ENCODE measurements at places on chromosomes 3 and 15. TPM values are rescaled to one million over a fixed set of nuclear protein-coding genes. Genes with fewer than 3 reads are reported as not detected.

GRCh38 chr3:125166599-125167136 lies 45.9 kb downstream of the SLC12A8 start:
- H3K4me1 ChIP-seq = peaks cover 2% of the 10 kb centered on the region
- no peak overlapping the region for H3K27ac ChIP-seq
- H3K27me3 ChIP-seq = no peaks in the 10 kb centered on the region
- no peak for DNase-seq

DNA sequence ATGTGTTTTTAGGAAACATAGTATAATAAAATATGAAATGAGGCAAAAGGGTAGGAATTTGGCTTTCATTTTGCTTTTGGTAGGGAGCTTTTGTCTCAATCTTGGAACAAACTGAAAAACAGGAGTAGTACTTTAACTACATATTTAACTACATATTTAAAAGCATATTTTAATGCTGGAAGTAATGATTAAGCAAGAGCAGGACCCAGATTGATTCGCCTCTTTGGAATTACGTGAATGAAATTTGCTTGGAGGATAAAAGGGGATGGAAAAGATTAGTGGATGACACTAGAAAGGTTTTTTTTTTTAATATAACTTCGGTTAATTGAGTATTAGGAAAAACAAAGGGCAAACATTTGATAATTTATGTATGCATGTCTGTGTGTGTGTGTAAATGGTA lies 11.2 kb upstream of the TMEM212 start:
- no peak overlapping the region for H3K4me3 ChIP-seq
- no peaks in the 10 kb centered on the region for H3K36me3 ChIP-seq
- H3K27ac ChIP-seq = no peak overlapping the region
- no peaks in the 10 kb centered on the region for H3K27me3 ChIP-seq
- DNase-seq = no peak
- no peaks in the 10 kb centered on the region for H3K4me1 ChIP-seq

- DNase-seq = no peak
- no peak overlapping the region for H3K27ac ChIP-seq
Observed at GRCh38 chr3:106103383-106103782, 234.6 kb upstream of the CBLB start.

- DNase-seq = no peak
- H3K36me3 ChIP-seq = no peaks in the 10 kb centered on the region
- H3K27ac ChIP-seq = no peak overlapping the region
Observed at GRCh38 chr15:33322091-33322490, 11.3 kb downstream of the RYR3 start.

Gene EIF4E3
- 2.8 TPM for polyA plus RNA-seq

Gene GXYLT2
- 1.3 TPM for polyA plus RNA-seq

Gene KLHL40
- not detected for polyA plus RNA-seq

Gene GYG1
- polyA plus RNA-seq = 14.4 TPM

Data from H1 (cell line).